ENCODE measurements at places on chromosomes 2 and 18.

DNA sequence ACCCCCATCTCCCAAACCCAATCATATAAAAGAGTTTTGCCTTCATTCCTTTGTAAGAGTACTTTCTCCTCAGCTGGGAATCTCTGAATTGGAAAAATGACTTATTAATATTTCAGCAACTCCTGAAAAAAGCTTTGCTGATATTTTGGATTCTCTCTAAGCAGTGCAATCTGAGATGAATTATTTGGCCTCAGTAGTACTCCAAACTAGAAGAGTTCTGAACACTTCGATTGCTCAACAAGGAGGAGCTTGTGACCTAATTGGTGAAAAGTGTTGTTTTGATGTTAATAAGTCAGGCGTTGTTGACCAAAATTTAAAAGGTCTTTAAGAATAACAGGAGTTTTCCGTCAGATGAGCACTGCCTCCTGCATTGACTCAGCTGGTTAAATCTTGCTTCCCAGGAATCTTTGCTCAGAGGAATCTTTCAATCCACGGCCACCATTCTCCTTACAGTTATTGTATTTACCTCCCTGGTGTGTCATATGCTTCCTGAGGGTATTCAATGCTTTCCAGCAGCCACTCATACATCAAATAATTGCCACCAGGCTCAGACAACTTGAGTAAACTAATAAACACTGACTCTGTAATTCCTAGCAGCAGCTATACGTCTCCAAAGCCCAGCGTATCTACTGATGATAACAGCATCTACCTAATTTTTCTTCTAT lies 24.5 kb upstream of the LIPG start:
- H3K36me3 ChIP-seq: no peaks in the 10 kb centered on the region
- no peak overlapping the region for H3K4me3 ChIP-seq
- DNase-seq: no peak
- no peaks in the 10 kb centered on the region for H3K27me3 ChIP-seq
- no peak overlapping the region for H3K27ac ChIP-seq
- no peaks in the 10 kb centered on the region for H3K4me1 ChIP-seq

DNA sequence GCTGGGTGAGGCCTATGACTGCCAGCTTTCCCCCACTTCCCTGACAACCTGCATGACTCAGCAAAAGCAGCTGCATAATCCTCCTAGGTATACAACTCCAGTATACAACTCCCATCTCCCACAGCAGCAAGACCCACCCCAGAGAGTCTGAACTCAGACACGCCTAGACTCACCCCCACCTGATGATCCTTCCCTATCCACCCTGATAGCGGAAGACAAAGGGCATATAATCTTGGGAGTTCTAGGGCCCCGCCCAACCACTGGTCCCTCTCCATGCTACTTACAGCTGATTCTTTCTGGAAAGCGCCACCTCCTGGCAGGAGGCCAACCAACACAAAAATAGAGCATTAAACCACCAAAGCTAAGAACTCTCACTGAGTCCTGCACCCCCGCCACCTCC lies 296.5 kb downstream of the DCC start:
- no peak for DNase-seq
- H3K4me3 ChIP-seq: no peak overlapping the region
- H3K27me3 ChIP-seq: no peaks in the 10 kb centered on the region
- H3K36me3 ChIP-seq: no peaks in the 10 kb centered on the region
- H3K27ac ChIP-seq: no peak overlapping the region

DNA sequence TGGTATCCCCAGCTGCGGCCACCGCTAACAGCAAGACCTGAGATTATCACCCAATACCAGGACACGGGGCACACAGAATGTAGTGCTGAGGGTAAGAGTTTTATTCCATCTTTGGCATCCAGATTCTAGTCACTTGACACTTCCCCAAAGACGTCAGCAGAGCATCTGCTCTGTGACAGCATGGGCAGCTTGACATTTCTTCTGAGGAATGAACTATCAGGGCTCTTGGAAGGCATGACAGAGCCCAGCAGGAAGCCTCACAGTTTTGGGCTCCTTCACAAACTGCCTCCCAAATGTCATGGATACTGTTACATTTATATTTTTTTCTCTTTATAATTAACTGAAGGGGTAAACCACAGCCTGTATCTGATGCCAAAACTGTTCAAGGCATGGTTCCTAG lies 1010.7 kb downstream of the TDRD15 start:
- H3K36me3 ChIP-seq: no peaks in the 10 kb centered on the region
- DNase-seq: no peak
- H3K4me1 ChIP-seq: no peaks in the 10 kb centered on the region
- no peak overlapping the region for H3K27ac ChIP-seq
- no peak overlapping the region for H3K4me3 ChIP-seq

DNA sequence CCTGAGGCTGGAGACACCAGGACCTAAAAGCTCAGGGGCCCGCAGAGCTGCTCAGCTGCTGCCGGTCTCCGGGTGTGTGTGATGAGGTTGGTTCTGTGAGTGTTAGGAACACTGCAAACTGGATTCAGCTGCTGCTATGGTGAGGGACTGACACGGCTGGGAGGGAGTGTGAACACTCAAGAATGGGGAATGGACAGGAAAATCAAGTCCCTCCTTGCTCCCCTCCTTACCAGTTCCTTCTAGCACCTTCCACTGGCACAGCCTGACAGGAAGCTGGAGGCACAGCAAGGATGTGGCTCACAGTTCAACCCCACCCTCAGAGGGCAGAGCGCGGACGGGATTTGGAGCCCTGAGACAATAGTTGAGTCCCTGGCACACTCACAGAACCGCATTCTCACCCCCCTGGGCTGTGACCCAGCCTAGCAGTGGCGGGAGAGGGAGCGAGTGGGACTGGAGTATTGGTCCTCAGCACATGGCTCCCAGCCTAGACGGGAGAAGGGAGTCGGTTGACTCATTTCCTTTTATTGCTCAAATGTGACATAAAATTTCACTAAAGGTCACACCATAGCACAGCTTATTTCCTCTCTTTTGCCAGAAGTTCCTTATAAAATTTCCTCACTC lies 42.5 kb downstream of the LRRC30 start:
- H3K4me1 ChIP-seq: peaks cover 3% of the 10 kb centered on the region
- H3K27me3 ChIP-seq: no peaks in the 10 kb centered on the region
- H3K4me3 ChIP-seq: no peak overlapping the region
